ENCODE measurements at places on chromosomes 1 and 21. TPM values are rescaled to one million over a fixed set of nuclear protein-coding genes. Genes with fewer than 3 reads are reported as not detected.

GRCh38 chr1:185068341-185068740 is 23.0 kb downstream of the RNF2 start:
- no peak for DNase-seq

DNA sequence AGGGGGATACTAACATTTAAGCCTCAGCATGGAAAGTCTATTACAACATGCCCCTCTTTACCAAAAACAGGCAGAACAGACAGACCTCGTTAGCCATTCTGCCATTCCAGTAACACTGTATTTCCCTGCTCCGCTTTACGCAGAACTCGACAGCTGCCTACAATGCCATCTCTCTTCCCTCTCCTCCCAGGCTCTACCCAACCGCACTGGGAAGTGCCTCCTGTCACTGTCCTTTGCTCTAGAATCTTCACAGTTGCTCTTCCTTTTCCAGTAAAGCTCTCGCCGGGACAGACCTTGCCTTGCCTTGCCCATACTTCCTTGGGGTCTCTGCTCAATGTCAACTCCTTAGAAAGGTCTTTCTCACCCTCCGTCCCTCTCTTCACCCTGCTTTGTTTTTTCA is 22.8 kb downstream of the COA6 start:
- no peak for DNase-seq

- DNase-seq = no peak
Observed at GRCh38 chr1:9143250-9143649, 14.3 kb upstream of the GPR157 start.

- no peak for DNase-seq
Observed at GRCh38 chr1:210900079-210900478, 233.9 kb downstream of the KCNH1 start.

GRCh38 chr1:94411237-94411636 is 7.0 kb upstream of the ABCD3 start:
- peak; percentile 75 for DNase-seq

- DNase-seq = peak; percentile 46
Observed at GRCh38 chr1:181676269-181676668, 193.0 kb downstream of the CACNA1E start.

GRCh38 chr1:115764541-115764940 is 4.0 kb downstream of the CASQ2 start:
- DNase-seq = peak; percentile 50

- DNase-seq = no peak
Observed at GRCh38 chr1:105437847-105438246, 1618.6 kb upstream of the PRMT6 start.

DNA sequence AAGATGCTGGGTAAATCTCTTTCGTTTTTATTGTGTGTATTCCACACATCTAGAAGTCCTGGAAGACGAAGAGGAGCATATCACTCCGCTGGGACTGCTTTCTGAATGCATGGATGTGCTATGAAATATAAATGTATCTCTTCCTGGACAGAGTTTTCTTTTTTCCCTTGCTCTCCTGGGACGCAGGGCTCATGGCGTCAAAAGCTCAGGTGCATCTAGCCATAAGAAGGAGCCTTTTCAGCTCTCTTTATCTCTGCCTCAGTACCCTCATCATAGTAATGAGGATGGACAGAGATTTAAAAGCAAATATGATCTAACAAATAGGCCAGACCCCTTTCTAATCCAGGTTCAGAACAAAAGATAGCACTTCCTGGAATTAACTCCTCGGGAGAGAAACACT is 27.5 kb upstream of the CASQ2 start:
- no peak for DNase-seq

GRCh38 chr1:156123356-156124196 is 9.1 kb downstream of the LMNA start:
- DNase-seq = peak; percentile 97

DNA sequence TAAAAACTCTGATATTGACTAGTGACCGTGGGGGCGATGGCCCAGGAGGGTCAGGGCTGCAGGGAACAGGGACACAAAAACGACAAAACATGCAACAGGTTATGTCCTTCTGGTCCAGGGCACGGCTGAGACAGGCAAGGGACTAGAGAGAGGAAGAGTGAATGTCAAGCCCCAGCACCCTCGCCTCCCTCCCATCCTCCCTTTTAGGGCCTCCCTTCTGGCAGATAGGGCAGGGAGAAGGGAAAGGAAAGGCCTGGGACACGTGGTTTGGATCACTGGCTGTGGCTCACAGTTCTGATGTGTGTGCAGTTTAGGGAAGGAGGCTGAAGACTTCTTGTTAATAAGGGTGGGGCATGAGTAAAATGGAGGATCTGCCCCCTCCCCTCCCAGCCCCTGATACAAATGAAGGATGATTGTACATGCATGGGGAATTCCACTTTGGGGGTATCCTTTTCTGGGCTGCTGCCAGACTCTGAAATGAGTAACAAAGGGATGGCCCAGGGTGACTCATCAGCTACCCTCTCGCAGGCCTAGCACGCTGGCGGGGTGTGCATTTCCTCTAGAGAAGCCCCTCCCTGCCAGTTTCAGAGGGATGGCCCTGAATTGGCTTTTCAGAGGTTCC is 14.2 kb downstream of the CAPN2 start:
- peak; percentile 94 for DNase-seq

- no peak for DNase-seq
Observed at GRCh38 chr1:111736548-111737215, 2.5 kb downstream of the INKA2 start.

DNA sequence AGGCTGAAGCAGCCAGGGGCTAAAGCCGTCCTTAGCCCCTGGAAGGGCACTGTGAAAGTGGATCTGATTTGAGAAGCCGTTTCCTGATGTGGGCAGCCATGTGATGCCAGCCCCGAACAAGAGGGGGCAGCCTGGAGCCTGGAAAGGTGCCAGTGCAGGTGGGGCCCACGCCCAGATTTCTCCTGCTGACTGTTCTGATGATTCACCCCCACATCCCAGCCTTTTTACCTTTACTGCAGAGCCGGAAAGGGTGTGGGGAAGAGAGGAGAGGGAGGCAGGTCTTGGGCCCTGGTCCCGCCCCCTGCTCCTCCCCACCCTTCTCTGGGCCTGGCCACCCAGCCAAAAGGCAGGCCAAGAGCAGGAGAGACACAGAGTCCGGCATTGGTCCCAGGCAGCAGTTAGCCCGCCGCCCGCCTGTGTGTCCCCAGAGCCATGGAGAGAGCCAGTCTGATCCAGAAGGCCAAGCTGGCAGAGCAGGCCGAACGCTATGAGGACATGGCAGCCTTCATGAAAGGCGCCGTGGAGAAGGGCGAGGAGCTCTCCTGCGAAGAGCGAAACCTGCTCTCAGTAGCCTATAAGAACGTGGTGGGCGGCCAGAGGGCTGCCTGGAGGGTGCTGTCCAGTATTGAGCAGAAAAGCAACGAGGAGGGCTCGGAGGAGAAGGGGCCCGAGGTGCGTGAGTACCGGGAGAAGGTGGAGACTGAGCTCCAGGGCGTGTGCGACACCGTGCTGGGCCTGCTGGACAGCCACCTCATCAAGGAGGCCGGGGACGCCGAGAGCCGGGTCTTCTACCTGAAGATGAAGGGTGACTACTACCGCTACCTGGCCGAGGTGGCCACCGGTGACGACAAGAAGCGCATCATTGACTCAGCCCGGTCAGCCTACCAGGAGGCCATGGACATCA is at the start of gene SFN:
Gene SFN, plus strand, starts transcription at position 369 of the 904 bp plus-strand sequence. Its CDS starts 64 bp downstream, at position 433.
- DNase-seq = peak; percentile 96

GRCh38 chr1:2427976-2428375 is 15.6 kb upstream of the PEX10 start:
- no peak for DNase-seq

- no peak for DNase-seq
Observed at GRCh38 chr21:45559216-45560105, 17.2 kb upstream of the SLC19A1 start.

DNA sequence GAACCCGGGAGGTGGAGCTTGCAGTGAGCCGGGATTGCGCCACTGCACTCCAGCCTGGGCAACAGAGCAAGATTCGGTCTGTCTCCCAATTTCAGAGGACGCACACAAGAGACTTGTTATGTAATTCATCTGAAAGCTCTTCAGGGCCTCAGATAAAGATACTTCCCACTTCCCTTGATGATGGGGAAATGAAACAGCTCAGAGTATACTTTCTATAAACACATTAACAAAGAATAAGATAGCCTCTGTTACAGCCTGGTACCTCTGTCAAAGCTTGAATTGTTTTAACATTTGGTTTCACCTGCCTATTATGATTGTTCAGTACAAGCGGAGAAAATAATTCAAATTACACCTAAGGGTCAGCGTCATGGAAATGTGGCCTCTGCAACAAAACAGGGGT is 622.9 kb upstream of the ADGRL4 start:
- no peak for DNase-seq

DNA sequence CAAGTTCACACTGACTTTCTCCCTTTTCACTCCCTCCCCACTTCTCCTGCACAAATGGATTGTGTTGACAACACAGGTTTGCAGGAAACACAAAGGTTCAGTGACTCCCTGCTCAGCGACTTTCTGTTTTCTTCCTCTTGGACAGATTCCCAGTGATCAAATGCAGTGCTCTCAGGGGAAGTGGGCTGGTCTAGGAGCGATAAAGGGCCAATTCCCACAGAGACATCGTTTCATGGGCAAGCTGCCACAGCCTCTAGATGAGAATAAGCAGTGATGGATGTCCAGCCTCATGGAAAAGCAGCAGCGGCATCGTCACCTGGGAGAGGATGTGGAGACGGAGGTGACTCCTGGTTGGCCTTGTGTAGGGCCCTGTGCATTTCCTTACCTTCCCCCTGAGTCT is 30.6 kb downstream of the FYB2 start:
- peak; percentile 8 for DNase-seq

DNA sequence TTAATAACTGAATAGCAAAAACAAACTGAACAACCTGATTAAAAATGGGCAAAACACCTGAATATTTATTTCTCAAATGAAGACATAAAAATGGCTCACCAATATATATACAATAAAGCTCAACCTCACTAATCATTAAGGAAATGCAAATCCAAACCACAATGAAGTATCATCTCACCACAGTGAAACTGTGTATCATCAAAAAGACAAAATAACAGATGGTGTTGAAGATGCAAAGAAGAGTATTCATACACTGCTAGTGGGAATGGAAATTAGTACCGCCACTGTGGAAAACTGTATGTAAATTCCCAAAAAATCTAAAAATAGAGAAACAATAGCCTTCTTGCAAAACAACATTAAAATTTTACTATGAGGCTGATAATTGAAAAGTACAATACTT is 1660.1 kb upstream of the B3GALT2 start:
- no peak for DNase-seq

DNA sequence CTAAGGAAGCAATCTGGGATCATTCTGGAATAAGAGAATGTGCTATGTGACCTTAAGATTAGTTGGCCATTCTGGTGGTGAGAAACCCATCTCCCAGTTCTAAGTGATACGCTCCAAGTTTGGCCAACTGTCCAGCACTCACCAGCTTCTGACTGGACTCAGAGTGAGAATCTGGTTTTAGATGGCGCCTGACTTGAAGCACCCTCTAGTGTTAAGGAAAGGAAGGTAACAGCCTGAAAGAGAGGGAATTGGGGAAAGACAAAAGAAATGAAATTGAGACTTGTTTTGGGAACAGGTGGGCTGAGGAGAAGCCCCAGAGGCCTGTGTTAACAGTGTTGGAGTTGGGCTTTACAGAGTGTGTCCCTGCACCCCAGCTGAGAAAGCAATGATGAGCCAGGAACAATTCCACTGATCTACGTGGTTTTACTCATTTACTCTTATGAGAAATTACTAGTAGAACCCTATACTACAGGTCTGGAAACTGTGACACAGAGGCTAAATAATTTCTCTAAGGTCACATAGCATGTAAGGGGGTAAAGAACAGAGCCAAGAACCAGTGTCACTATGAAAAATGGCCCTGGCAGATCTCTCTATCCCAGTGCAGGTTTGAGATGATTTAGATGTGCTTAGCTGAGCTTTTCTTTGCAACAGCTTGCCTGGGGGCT is 9.3 kb upstream of the FCAMR start:
- peak; percentile 43 for DNase-seq

- no peak for DNase-seq
Observed at GRCh38 chr1:164703463-164703862, 144.5 kb downstream of the PBX1 start.

GRCh38 chr1:162663589-162664106 is 31.4 kb downstream of the DDR2 start:
- peak; percentile 52 for DNase-seq

DNA sequence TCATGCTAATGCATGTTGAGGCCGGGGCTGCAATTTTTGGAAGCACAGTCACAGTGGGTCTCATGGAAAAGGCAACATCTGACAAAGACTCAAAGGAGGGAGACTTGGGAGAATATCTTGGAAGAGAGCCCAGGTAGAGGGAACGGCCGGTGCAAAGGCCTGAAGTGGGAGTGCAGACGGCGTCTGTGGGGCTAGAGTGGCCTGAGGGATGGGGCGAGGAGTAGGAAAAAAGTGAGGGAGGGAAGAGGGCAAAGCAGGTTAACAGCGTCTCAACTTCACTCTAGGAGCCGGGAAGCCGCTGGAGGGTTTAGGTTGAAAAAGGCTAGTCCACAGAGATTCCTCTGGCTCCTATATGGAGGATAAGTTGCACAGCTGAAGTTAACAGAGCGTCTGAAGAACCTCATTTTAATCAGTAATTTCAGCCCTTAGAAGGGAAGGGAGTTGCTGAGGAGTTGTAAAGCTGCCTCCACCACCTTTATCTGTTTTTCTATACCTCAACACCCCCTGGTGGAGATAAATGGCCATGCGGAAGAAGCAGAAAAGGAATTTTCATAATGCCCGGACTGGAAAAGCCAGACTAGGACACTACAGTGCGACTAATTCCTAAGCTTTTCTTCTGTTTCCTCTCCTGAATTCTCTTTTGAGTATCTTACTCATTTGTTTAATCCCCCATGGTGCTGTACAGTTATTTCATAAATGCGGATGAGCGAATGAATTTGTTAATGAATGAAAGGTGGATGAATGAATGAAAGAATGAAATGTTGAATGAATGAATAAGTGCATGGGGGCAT is 78.7 kb upstream of the ZNF281 start:
- DNase-seq = peak; percentile 69

Gene AMPD1
- total RNA-seq = not detected

Gene TBX19
- 0.51 TPM for total RNA-seq

Gene KLHDC8A
- not detected for total RNA-seq

Gene OR2AK2
- not detected for total RNA-seq

Gene LRRN2
- not detected for total RNA-seq

Gene KCNK2
- total RNA-seq = 1.3 TPM

Gene RIMS3
- total RNA-seq = 0.26 TPM

Gene MMP23B
- total RNA-seq = 0.26 TPM

Gene HMCN1
- total RNA-seq = 1.9 TPM

Gene SLC44A5
- under 0.01 TPM for total RNA-seq

Gene ANKRD34A
- under 0.01 TPM for total RNA-seq

Gene OR2T35
- total RNA-seq = not detected

Gene KRTAP20-3
- not detected for total RNA-seq
